Testis (tissue), 5 donors: ENCODE measurements at places on chromosomes 7 and 10. TPM values are rescaled to one million over a fixed set of nuclear protein-coding genes. Genes with fewer than 3 reads are reported as not detected.

The CPEB3 gene
- total RNA-seq, result 32.4 TPM

The CRTAC1 gene
- 7.5 TPM for total RNA-seq

The PRPS1L1 gene
- total RNA-seq, result 18.6 TPM

The VIPR2 gene
- total RNA-seq, result 4.9 TPM

GRCh38 chr7:137003566-137003965, 135.1 kb downstream of the CHRM2 start:
- no peak for DNase-seq
- H3K27ac ChIP-seq, result no peak overlapping the region
- H3K4me3 ChIP-seq, result no peak overlapping the region
- no peaks in the 10 kb centered on the region for H3K27me3 ChIP-seq

DNA sequence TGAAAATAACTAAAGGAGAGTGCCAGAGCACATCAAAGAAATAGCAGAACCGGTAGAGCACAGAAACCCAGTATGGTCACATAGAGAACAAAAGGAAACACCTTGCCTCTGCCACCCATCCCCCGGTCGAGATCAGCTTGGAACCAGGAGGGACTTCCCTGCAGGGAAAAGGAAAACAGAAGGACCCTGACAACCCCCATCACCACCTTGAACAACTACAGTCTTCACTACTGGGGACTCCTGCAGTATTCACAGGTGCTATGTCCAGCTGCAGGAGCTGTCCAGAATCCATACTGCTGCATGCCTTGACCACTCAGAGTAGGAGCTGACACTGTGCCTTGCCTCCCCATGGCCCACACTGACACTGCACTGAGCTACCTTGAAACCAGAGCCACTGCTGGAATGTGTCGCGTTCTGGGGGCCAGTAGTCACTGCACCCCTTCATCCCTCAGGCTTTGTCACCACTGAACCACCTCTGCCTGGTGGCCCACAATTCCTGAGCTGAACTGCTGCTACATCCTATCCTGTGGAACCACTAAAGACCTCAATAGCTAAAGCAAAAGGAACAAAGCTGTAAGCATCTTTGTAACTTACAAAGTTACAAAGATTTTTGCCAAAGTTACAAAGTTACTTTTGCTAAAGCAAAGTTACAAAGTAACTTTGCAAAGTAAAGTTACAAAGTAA, 66.8 kb downstream of the TRIL start:
- no peaks in the 10 kb centered on the region for H3K27me3 ChIP-seq
- no peak overlapping the region for H3K27ac ChIP-seq
- H3K36me3 ChIP-seq, result no peaks in the 10 kb centered on the region
- DNase-seq, result no peak

GRCh38 chr10:5608608-5609220, 57.7 kb downstream of the ASB13 start:
- H3K27me3 ChIP-seq, result no peaks in the 10 kb centered on the region
- no peak overlapping the region for H3K27ac ChIP-seq
- no peaks in the 10 kb centered on the region for H3K36me3 ChIP-seq
- H3K4me1 ChIP-seq, result no peaks in the 10 kb centered on the region

GRCh38 chr10:114427124-114427852, 23.0 kb upstream of the AFAP1L2 start:
- no peaks in the 10 kb centered on the region for H3K27me3 ChIP-seq
- no peak overlapping the region for H3K4me3 ChIP-seq
- no peak overlapping the region for H3K27ac ChIP-seq

- no peaks in the 10 kb centered on the region for H3K27me3 ChIP-seq
- H3K4me1 ChIP-seq, result no peaks in the 10 kb centered on the region
- H3K27ac ChIP-seq, result no peak overlapping the region
- no peak overlapping the region for H3K4me3 ChIP-seq
- H3K36me3 ChIP-seq, result no peaks in the 10 kb centered on the region
- no peak for DNase-seq
These were observed 96.9 kb downstream of the EVX1 start for GRCh38 chr7:27339478-27339877.

DNA sequence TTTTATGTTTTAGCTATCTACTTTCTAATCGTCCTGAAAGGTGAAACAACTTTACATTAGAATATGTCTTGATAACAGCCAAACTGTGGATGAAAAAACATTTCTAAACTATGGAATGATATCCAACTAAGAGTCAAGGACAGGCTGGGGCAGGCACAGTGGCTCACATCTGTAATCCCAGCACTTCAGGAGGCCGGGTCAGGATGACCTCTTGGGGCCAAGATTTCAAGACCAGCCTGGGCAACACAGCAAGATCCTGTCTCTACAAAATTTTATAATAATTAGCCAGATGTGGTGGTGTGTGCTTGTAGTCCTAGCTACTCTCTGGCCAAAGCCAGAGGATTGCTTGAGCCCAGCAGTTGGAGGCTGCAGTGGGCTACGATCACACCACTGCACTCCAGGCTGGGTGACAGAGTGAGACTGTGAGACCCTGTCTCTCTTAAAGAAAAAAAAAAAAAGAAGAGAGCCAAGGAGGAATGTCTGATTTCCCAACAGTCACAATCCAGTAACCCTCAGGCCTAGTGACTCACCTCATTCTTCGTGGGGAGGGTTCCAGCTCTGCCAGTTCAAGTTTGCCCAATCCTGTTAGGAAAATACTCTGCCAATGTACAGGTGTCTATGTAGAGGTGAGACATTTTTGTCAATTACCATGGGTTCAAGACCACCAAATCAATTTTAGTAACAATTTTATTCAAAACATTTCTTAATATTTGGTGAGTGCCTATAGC, 14.6 kb upstream of the FZD1 start:
- H3K27me3 ChIP-seq, result no peaks in the 10 kb centered on the region
- DNase-seq, result no peak
- no peak overlapping the region for H3K4me3 ChIP-seq
- H3K27ac ChIP-seq, result no peak overlapping the region

GRCh38 chr7:101722247-101722646, 93.2 kb upstream of the MYL10 start:
- no peak overlapping the region for H3K27ac ChIP-seq
- H3K36me3 ChIP-seq, result no peaks in the 10 kb centered on the region
- DNase-seq, result no peak
- H3K4me3 ChIP-seq, result no peak overlapping the region
- no peaks in the 10 kb centered on the region for H3K27me3 ChIP-seq

DNA sequence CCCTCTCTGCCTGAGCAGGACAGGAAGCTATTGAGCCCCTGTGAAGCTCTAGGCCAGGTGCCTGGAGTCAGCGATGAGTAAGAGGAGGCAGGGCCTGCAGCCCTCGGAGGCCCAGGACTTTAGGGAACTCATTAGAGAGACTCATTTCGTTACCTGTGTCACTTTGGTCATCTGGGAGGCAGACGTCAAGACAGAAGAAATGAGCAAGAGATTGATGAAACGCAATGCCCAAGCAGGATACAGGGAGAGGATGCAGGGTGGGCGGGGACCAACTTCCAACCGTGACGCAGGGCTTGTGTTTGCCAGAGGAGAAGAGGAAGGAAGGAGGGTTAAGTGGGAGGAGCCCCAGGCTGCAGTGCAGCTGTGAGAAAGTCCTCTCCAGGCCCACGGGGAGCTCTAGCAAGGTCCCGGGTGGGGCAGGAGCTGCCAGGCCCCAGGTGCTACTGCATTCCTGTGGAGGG, 26.4 kb upstream of the GNA12 start:
- no peaks in the 10 kb centered on the region for H3K27me3 ChIP-seq
- H3K4me3 ChIP-seq, result no peak overlapping the region
- no peaks in the 10 kb centered on the region for H3K4me1 ChIP-seq
- no peak overlapping the region for H3K27ac ChIP-seq

- H3K4me3 ChIP-seq, result no peak overlapping the region
- DNase-seq, result no peak
- H3K27ac ChIP-seq, result no peak overlapping the region
- H3K27me3 ChIP-seq, result no peaks in the 10 kb centered on the region
These were observed 107.2 kb upstream of the IGFBP3 start for GRCh38 chr7:46028246-46028645.

DNA sequence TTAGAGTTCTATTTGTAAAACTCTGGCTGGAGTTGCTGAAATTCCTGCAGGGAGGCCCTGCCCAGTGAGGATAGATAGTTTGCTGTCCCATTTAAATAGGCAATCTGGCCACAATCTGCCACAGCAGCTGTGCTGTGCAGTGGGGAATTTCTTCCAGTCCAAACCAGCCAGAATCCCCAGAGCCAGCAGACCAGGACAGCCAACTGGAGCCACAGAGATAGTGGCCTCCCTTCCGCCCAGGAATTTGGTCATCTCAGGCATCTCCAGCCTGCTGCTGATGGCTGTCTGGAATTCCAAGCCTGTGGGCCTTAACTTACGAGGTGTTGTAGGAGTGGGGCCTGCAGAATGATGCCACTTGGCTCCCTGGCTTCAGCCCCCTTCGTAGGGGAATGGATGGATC, 643.4 kb downstream of the DNAJB9 start:
- H3K36me3 ChIP-seq, result no peaks in the 10 kb centered on the region
- no peak for DNase-seq
- no peaks in the 10 kb centered on the region for H3K4me1 ChIP-seq
- H3K27ac ChIP-seq, result no peak overlapping the region
- H3K4me3 ChIP-seq, result no peak overlapping the region
